Thoracic aorta endothelial cell (primary cell): ENCODE measurements at places on chromosomes 16 and 17. TPM values are rescaled to one million over a fixed set of nuclear protein-coding genes. Genes with fewer than 3 reads are reported as not detected.

Gene CACNG3
- total RNA-seq: not detected in 2 replicates

Gene NAA38
- total RNA-seq: 53.8 and 65.8 TPM in 2 replicates

Gene VASN
- total RNA-seq: 0.13 and 0.22 TPM in 2 replicates

Gene NME4
- 71.9 and 83.6 TPM in 2 replicates for total RNA-seq

Gene GAS2L2
- not detected in 2 replicates for total RNA-seq

Gene RAB26
- 0.36 and 0.66 TPM in 2 replicates for total RNA-seq

Gene DOC2A
- 0.13 and 0.22 TPM in 2 replicates for total RNA-seq

Gene SLFN5
- total RNA-seq: 36.6 and 44.4 TPM in 2 replicates

Gene PAM16
- 18.1 and 23.6 TPM in 2 replicates for total RNA-seq

Gene RNF166
- total RNA-seq: 17.7 and 20.2 TPM in 2 replicates

Gene ZNF385C
- not detected in 2 replicates for total RNA-seq

Gene NF1
- total RNA-seq: 53.9 and 54.5 TPM in 2 replicates

Gene PIRT
- total RNA-seq: not detected in 2 replicates

Gene HBZ
- not detected in 2 replicates for total RNA-seq

Gene IGSF6
- not detected in 2 replicates for total RNA-seq

Gene PDF
- total RNA-seq: 8.5 and 11.7 TPM in 2 replicates
